ENCODE measurements at places on chromosomes 7 and 10.
A peak's percentile ranks its signal among the peaks of the same experiment; 100 is the strongest.

DNA sequence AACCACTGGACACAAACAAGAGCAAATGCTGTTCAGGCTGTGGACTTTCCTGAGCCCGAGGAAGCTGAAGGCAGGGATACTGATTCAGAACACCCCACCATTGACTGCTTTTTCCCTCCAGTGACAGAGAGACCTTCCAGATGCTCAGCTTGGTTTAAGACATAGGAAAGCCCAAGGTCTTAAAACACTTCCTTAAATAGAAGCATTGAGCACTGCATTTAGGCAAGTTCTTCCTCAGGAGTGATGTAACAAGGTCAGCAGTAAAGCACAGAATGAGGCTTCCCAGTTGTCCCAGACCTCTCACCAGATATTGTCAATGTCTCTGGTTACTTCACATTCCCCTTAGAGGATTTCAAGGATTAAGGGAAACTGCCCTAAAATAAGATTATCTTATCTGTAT, 19.6 kb upstream of the CDCA7L start:
- no peak for DNase-seq

GRCh38 chr10:25952857-25953256, 18.8 kb downstream of the MYO3A start:
- DNase-seq = no peak

DNA sequence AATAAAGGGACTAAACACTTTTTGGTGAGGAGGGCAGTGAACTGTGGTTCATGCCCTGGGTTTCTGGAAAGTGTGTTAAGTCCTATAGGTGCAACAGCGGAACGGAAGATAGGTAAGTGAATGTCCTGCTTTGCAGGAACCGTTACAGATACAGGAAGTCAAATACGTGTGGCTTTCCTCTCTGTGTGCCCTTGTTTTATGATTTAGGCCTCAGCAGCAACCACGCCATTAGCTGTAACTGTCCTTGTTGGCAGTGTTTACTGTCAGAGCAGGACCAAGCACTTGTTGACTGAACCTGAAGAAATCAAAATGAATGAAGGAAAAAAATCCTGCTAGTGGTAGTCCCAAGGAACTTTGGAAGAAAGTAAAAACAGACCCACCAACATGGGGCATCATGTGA, 150.3 kb downstream of the PIP4K2A start:
- DNase-seq = no peak

DNA sequence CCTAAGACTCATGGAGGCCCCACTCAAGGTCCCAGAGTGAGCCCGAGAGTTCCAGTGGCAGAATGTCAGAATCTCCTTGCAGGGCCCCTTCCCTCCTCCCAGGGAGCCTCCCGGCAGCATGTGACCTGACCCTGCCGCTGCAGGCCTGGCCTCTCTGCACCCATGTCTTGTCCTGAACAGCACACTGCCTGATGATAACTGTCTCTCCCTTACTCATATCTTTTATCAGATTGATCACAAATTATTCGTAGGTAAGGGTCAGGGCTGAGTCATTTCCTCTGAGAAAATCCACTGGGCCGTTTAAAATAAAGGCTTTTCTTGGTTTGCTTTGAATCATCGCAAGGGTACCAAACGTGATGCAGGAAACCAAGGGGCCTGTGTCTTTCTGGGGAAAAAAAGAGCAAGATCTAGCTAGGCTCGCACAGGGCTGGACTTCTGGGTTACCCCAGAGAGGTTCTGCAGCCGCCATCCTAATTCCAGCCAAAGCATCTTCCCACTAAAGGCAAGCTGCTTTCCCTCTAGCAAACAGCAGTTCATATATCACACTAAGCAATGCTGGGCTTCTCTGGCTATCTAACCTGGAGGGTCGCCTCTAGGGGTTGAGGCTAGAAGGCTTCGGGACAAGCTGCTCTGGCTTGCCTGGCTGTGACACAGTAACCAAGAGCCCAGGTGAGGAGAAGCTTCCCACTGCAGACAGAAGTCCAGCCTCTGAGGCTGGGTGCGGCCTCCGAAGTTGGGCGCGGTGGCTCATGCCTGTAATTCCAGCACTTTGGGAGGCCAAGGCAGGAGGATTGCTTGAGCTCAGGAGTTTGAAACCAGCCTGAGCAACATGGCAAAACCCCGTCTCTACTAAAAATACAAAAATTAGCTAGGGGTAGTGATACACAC, 104.9 kb downstream of the SPDYE5 start:
- DNase-seq = no peak

GRCh38 chr7:108083980-108084379, 46.2 kb downstream of the LAMB4 start:
- no peak for DNase-seq

DNA sequence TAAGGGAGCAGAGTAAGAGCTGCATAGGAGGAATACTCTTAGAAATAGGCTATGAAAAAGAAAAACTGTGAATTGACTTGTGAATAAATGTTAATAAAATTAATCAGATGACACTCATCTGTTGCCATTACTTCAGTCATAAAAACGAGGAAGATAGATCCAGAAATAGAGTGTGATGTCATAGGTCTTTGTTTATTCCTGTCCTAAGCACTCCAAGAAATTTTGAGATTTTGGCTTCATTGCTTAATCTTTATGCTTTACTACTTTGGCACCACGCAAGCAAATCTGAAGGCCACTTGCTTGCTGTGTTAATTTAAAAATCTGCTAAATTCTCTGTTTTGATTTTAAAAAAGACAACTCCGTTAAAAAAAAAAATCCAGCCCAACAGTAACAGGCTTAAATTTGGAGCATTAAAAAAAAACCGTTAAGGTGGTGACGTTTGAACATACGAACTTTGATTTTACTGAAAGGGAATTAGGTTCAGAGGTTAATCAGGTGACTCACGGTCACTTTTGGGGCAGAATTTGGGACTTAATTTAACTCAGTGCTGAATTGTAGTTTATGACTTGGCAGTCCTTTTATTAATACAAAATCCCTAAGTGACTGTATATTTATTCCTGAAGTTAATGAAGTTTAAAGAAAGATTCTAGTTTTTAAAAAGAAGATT, 3.4 kb downstream of the IFRD1 start:
- DNase-seq = no peak

GRCh38 chr7:105849122-105849855, 27.1 kb downstream of the ATXN7L1 start:
- DNase-seq = peak; percentile 71

DNA sequence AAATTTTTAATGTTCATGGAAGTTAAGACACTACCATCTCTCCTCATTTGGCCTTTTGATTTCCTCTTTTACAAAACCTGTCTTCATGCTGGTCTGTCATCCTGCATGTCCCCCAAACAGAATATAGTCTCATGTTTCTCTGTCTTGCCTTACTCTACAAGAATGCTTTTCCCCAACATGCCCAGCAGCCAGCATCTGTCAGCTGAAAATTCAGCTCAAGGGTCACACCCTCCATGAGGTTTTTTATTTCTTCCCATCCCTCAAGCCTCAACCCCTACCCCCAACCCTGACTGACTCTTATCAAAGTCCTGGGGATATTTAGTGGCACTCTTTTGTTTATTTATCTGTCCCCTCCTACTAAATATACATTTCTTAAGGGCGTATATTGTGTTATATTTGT, 202.0 kb downstream of the ANK3 start:
- no peak for DNase-seq

- DNase-seq = no peak
Measured at GRCh38 chr7:157152391-157152937, 13.7 kb downstream of the UBE3C start.

GRCh38 chr10:20303453-20304152, 487.4 kb downstream of the PLXDC2 start:
- no peak for DNase-seq

- DNase-seq = peak; percentile 70
Measured at GRCh38 chr7:150631866-150632864, at the start of gene GIMAP6. TSS of gene GIMAP6 (minus strand) at chr7:150632385. CDS start at chr7:150630142, 2,243 bp downstream.

- DNase-seq = no peak
Measured at GRCh38 chr10:19654576-19654975, 161.7 kb upstream of the PLXDC2 start.

DNA sequence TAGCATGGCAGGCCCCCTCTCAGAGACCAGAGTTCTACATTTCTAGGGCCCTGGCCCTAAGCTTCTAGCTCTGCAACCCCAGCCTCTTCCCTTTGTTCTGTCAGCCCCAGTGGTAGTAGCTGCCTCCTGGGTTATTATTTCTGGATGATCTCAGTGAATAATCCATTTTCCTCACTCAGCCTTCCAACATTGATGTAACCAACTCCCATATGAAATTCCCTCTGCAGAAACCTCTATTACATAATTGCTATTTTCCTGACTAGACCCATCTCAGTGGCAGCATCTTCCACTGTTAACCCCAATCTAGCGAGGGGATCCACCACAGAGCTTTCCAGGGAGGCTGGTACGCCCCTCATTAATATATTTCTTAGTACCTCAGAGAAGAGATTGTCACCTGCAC, 49.8 kb downstream of the FHIP2A start:
- DNase-seq = no peak

- DNase-seq = no peak
Measured at GRCh38 chr7:86643561-86644281, at the start of gene GRM3. TSS of gene GRM3 (plus strand) at chr7:86643909. CDS start at chr7:86765146, 121,237 bp downstream.

- DNase-seq = no peak
Measured at GRCh38 chr7:55546814-55547213, 25.5 kb downstream of the VOPP1 start.

GRCh38 chr10:132048294-132048667, 17.5 kb upstream of the JAKMIP3 start:
- DNase-seq = no peak

DNA sequence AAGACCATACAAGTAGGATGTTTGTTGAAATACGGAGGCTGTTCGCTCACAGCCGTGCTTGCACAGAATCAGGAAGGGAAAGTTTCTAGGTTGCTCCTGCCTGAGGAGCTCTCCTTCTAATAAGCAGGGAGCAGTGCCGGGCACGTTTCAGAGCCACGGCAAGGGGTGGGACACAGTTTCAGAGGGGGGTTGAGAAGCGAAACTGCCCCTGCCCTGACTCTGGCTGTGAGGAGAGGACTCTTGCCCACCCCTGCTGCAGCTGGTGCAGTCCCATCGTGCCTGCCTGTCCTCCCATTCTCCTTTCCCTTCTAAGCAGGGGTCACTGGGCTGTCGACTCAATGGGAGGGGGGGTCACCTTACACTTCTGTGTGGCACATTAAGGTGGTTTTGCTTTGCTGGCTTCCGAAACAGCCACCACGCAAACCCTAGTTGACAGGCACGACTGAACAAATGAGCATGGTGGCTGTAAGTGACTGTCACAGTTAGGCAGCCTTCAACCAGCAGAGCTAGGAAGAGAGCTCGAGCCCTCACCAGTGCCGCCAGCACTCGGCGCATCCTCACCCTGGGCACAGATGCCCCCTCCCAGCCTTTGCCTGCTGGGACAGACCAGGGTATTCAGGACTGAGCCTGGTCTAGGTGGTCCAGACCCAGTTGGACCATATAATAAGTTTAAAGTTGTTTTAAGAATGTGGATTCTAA, 37.5 kb downstream of the ZNF467 start:
- DNase-seq = no peak

DNA sequence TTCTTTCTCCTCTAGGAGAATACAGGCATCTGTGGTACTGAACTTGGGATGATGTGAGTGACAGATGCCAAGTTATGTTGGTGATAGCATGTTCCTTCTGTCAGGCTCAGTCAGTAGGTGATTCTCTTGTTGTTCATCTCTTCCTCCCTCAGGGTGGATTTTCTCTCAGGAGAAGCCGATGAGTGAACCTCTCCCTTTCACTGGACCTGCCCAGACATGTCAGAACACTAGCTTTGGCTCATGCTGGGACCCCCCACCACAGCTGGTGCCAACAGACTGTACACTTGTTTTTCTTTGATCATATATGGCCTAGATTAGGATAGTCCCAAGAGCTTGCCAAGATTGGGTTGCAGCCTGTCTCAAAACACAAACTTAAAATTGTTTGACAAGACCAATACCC, 129.4 kb downstream of the BMPER start:
- DNase-seq = no peak

DNA sequence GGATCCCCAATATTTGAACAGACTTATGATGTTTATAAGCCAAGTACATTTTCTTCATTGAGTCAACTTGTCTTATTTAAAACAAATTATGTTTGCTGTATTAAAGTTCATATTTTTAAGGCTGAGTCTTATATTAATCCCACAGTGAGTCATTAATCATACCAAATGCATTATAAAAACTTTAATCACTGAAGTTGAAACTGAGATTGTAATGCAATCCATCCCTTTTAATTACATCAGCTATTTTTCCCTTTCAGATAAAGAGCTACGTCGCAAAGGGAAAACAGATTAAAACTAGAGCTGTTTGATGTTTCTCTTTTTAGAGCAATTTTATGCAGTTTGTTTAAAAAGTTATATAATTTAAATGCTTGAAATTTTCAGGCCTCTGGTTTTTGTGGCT, 183.0 kb downstream of the ARID5B start:
- no peak for DNase-seq

GRCh38 chr10:5018134-5018533, 14.5 kb upstream of the AKR1C2 start:
- DNase-seq = no peak

DNA sequence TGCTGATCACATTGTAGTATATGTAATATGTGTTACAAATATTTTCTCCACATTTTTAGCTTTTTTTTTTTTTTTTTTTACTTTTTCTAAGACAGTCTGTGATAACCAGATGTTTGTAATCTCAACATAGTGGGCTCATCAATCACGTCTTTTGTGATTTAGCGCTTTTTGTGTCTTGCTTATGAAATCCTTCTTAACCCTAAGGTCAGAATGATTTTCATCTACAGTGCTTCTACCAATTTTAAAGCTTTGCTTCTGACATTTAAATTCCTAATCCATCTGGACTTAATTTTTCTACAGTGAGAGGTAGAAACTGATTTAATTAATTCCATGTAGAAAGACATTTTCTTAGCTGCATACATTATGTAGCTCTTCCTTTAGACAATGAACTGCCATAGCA, 626.4 kb downstream of the TNS3 start:
- no peak for DNase-seq

DNA sequence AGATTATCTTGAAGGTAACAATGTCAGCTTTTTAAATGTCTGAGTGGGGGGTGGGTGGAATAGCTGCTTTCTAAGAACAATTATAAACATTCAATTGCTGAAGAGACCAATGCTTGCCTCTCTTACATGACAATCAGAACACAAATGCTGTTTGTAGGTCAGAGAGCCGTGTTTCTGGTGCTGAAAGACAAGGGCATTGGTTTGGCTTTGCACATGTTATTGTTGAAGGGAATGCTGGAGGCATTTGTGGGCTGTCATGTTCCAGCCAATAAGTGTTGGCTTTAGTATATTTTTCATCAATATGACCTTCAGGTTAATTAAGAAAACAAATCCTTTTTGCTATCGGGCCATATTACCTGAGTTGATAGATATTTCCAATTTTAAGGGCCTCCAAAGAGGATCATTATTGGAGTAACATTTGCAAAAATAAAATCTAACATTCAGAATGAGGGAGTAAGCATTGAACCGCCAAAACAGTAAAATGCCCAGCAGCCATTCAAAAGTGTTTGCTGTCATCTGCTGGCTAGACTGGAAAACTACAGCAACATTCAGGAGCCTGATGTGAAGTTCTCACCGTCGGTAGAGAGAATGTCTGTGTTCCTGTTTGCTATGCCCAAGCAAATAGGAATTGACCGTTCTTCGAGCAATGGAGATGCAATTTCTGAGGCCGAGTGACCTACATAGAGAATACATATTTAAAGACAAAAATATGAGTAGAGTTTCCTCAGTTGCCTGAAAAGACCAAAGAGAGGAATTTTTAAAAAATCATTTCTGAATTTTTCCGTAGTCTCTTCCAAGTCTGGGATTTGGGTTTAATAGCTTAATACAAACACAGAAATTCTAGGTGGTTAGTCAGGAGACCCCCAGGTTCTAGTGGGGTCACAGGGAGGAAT, 118.9 kb downstream of the APBB1IP start:
- peak; percentile 40 for DNase-seq

All from CD4-positive, alpha-beta T cell treated with Interleukin-6 at 100 ng/mL for 8 hours (primary cell).